DMS79 (cell line): ENCODE measurements at places on chromosomes 5 and 9.

DNA sequence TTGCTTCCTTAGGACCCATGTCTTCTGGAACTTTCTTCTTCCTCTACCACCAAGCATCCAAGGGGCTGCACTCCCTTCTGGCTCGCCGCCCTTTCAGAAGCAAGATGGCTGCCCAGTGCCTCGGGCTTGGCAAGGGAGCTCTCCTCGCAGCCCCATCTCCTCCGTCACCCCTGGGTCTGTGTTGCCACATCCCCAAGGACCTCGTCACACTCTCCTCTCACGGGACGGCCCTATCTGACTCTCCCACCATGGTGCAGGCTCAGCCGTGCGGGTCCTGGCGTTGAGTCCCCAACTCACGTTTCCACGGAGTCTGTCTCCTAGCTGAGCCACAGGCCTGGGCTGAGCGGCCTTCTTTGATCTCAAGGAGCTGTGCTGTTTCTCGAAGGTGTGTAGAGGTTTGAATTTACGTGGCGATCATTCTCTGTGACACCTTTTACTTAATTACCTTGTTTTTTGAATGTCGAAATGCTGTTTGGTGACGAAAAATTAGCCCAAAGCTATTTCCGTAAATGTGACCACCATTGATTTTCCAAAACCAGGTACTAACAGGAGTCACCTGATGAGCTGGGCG is 15.0 kb upstream of the SCGB3A1 start:
- DNase-seq: no peak

- DNase-seq: no peak
These were observed 169.5 kb upstream of the TAS2R1 start for GRCh38 chr5:9799606-9800005.

GRCh38 chr9:38670542-38671371 is 49.2 kb downstream of the FAM240B start:
- DNase-seq: no peak

- no peak for DNase-seq
These were observed 140.8 kb upstream of the OTULINL start for GRCh38 chr5:14440582-14441431.

DNA sequence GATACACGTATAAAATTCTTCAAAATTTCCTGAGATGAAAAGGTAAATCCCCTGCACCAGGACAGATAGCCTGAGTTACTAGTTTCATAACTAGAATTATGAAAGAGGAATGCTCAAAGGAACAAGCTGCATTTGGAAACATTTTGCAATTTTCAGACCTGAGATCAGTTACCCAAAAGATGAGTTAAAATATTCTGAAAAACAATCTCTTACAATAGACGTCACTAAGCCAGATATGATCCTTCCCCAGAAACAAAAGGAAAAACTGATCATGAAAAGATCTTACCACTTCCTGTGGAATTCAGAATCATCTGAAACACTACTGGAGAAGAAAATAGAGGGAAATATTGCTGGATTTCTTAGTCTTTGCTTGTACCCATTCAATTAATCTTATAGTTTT is 204.7 kb downstream of the ARRDC3 start:
- DNase-seq: no peak

DNA sequence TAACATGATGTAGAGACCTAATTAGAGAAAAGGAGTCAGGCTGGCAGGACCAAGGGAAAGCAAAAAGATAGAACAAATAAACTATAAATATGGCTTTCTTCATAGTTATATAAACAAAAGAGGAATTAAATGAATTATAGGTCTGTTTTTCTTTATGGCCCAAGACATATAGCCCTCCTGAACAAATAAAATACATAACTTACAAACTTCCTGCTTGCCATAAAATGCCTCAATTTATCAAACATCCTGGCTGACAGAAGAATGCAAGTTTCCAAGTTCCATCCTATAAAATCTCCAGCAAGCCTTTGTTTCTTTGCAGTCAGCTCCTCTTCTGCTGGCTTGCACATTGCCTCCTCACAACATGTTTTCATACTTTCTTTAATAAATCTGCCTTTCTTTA is 31.3 kb upstream of the IRGM start:
- DNase-seq: no peak

DNA sequence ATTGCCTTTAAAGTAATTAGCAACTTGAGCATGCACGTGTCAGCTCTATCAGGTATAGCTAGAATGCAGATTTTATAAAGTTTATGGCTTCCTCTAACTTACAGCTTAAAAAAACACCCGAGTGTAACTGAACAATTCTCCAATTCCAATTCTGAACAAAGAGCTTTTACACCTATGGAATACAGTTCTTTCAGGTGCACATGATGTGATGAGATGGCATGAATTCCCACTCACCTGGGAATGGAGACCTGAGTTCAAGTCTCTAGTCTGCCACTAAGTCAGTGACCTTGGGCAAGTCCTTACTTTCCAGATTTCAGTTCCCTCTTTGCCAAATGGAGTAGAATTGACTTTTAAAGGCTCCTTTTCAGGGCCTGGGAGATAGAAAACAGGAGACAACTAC is 1.8 kb downstream of the ZFAND5 start:
- DNase-seq: no peak

DNA sequence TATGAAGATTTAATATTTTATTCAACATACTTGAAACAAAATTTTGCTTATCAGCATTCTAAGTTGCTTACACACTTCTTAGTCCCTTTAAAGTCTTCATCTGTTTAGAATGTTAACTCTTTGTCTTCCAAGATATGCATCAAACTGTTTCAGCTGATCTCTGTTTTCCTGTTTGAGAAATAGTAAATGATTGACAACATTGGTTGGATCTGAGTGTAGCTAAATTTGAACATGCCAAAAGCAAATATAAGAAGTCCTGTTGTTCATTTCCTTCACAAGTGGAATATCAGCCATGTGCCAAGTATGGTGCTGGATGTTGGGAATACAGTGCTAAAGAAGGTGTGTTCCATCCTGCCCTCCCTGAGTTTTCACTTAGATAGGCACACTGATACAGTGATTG is 430.4 kb downstream of the EBF1 start:
- DNase-seq: no peak

DNA sequence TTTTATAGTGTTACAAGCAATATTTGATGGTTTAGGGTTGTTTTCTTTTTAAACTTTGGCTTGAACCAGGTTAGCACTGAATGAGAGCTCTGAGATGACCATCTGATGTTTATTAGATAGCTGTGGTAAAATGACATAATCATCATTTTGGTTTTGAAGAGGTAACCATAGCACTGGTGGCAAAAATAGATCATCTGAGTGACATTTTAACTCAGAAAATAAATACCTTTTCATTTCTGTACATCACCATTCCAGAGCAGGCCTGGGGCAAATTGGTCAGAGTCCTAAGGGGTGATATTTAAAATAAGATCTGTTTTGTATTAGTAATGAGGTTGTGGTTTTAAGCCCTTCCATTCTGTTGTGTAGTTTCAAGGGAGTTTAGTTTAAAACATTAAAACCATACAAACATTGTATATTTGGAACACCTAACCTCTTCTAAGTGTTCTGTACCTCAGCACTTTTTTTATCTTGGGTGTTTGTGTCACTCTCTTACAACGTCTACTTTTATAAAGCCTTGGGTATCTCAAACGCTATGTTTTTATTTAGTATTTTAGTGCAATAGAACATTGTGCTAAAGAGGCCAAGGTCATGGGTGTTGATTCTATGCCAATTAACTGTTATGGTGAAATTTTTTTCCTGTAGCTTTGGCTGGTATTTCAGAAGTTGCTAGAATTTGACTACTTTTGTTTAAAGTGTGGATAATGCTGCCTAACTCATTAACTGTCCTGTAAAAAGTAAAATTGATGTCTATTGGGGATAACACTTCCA is 166.1 kb downstream of the CD180 start:
- no peak for DNase-seq

DNA sequence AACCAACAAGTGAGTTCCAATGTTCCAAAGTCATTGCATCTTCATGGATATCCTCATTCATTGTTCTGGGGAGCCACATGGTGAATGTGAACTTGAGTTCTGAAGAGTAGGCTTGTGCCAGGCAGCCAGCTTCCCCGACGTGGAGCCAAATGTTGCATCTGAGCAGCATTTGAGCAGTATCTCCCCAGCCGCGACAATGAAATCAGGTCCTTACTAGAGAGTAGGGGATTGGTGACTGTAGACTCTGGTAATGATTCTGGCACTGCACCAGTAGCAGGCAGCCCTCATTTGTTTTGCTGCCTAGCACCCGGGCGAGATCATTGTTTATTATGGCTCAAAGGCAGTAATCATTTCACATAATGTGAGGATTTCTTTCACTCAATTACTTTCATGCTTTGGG is 451.4 kb upstream of the C9orf72 start:
- no peak for DNase-seq

DNA sequence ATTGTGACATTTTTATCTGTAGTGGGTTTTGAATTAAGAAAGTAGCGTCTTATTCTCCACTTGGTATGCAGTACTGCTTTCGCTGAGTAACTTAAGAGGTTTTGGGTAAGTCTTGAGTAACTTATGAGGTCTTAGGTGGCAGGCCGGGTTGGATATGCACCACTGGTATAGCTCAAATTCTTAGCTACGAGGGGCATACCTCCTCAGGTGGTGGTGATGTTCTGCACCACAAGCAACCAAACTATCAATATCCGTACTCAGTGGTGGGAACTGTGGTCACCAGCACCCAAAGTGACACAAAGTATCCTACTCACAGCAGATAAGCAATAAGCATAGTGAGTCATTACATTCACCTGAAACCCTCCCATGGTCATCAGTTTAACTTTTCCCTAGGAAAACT is 13.7 kb downstream of the SMC2 start:
- no peak for DNase-seq

- DNase-seq: peak; percentile 4
These were observed 153.0 kb upstream of the COL5A1 start for GRCh38 chr9:134488331-134489280.

DNA sequence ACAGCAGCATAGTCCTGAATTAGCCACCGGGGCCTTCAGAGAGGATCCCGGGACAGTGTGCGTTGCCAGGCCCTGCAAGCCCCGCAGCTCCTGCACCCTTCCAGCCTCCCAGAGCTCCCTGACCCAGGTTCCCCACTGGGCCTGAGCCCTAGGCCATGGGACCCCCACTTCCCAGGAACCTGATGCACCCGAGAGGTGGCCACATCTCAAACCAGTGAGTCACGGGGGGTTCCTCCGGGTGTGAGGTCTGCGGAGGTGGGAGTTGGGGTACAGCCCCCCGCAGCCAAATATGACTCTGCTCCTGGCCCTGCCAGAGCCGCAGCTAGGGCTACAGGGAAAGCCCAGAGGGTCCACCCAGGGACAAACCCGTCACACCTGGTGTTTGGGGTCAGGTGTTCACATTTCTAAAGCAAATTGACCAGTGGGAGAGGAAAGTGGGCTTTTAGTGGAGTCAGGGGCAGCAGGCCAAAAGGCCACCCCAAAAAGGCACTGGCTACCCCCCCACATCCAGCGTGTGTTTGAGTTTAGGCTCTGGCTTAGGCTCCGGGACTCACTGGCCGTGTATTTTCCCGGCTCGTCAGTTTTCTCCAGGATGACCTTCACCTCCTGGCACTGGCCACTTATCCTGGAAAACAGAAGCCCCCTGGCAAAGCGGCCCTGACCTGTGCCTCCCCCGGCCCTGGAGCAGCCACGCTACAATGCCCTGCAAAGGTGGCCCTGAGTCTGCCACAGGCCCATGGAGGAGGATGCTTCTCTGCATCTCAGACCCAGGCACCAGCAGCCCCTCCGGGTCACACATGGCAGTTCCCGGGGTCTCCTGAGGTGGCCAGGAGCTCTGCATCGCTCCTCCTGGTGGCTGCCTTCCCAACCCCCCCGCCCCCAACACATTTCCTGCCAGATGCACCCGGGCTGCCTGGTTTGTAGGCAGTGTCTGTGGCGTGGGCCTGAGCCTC is 17.4 kb upstream of the OBP2B start:
- no peak for DNase-seq

GRCh38 chr9:81174023-81174422 is 515.3 kb downstream of the TLE1 start:
- DNase-seq: no peak

GRCh38 chr9:107827304-107827703 is 337.7 kb upstream of the KLF4 start:
- no peak for DNase-seq

DNA sequence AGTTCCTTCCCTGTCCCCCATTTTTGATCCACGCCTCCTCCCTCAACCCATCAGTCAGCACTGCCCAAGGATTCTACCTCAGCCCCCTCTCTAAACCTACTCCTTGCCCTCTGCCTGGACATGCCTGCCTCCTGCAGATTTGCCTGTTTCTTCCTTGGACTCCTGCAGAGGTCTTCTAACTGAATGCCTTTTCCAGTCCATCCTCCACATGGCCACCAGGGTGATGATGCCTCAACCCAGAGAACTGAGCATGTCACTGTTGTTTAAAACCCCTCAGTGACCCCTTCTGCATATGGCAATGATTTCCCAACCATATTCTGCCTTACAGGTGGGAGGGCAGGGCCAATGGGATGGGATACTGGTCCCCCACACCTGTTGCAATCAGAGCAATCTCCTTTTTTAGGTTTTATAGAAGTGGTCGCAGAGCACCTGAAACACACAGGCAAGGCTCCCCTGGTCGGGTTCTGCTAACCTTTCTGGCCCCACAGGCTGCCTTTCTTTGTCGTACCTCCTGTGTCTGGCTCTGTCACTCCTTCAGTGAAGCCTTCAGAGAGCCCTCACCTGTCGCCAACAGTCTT is 9.3 kb downstream of the PHYKPL start:
- no peak for DNase-seq

- no peak for DNase-seq
These were observed 10.9 kb downstream of the HABP4 start for GRCh38 chr9:96460882-96461281.

- DNase-seq: no peak
These were observed 98.0 kb upstream of the OTULINL start for GRCh38 chr5:14483504-14484157.

- no peak for DNase-seq
These were observed 64.3 kb downstream of the CSNK1A1 start for GRCh38 chr5:149486726-149487635.

DNA sequence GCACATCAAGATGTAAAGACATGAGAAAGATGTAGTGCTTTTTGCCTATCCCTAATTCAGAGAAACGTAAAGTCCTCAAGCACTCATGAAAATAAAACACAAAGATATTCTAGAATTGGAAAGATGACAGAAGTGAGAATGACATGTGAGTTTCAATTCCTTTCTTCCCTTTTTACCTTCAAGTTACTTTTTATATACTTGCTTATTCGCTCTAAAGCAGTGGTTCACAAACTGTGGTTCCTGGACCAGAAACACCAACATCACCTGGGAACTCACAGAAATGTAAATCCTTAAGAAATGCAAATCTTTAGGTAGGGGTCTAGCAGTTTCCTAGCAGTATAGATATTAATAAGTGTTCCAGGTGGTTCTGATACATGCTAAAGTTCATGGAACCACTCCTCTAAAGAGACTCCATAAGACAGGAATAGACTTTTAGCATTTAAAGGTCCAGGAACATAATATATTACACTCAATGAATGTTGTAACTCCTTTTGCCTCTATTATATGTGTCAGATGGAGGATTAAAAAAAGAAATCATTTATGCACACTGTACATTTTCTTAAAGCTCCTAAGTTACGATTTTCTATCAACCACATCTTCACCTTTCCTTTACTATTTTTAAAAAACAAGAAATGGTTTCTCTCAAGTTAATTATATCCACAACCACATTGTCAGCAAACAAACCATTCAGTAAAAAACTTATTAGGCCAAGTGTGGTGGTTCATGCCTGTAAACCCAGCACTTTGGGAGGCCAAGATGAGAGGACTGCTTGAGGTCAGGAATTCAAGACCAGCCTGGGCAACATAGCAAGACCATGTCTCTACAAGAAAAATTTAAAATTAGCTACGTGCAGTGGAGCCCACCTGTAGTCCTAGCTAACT is 39.9 kb downstream of the ERP44 start:
- DNase-seq: no peak
